ENCODE measurements at places on chromosomes 1 and 21.

DNA sequence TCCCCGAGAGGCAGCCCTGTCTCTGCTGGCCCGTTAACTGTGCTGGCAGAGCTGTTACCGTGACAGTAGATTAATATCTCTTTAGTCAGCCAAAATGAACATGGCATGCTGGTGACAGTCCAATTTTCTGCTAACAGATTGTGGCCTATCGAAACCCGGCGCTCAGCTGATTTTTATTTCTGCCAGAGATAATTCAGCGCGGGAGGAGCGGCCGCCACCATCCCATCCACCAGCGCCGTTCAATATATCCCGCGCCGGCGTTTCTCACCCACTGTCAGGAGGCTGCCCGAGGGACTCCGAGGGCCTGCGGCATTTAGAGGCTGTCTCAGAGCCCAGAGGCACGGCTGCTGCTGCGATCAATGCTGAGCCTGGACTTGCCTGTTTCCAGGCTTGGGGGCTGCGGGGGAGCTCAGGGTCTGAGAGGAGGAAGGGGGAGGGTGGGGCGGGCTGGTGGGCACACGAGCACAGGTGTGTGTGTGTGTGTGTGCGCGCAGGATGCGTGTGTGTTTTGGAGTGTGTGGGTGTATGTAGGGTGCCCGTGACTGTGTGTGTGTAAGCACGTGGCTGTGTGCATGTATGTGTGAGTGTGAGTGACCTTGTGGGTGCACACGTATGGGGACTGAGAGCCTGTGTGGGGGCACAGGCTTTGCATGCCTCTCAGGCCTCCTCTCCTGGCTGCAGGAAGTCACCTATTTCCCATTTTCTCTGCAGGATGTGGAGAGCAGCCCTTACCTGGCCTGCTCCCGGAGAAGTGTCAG lies 109.7 kb upstream of the ACTRT2 start:
- DNase-seq: no peak

GRCh38 chr1:196910215-196910614 lies 22.4 kb downstream of the CFHR4 start:
- DNase-seq: no peak

DNA sequence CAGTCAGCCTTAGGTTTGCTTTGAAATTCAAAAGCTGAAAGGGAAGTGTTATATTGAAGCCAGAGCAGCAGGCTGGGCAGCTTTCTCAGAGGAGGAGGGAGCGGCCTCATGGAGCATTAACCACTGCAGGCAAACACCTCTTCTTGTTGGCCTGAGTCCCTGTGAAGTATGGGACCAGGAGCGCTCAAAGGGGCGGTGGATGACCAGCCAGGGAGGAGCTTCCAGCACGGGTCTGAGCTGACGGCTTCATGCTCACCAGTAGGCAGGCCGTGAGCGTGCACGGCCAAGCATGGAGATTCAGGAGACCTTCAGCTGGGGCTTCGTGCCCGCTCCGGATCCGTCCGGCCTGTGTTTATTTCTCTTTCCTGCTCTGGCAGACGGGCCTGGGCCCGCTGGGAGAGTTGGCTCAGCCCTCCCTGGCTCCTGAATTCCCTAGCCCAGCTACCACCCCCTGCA lies 245.2 kb downstream of the TRABD2B start:
- no peak for DNase-seq

GRCh38 chr1:60877376-60877775 lies 205.0 kb upstream of the NFIA start:
- no peak for DNase-seq

GRCh38 chr1:63617450-63617849 lies 24.2 kb downstream of the PGM1 start:
- DNase-seq: no peak

DNA sequence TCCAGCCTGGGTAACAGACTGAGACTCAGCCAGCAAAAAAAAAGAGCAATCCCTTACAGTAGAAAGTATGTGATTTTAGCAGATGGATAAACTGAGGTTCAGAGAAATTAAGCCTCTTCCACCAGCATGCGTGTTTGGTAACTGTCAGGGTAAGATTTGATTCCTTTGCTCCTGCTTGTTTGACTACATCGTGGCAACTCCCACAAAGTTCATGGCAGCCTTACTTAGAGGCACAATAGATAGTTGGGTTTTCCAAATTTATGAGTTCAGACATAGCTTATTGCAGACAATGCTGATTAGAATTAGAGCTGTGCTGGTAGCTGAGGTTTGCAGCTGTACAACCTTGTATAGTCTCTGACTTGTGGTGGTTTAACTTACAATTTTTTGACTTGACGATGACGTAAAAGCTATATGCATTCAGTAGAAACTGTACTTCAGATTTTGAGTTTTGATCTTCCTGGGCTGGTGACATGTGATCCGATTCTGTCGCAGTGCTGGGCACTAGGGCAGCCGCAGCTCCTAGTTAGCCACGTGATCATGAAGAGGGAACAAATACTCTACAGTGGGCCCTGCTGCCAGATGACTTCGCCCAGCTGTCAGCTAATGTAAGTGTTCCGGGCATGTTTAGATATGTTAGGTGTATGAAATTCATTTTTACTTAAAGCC lies 167.8 kb downstream of the DHRS3 start:
- DNase-seq: no peak

DNA sequence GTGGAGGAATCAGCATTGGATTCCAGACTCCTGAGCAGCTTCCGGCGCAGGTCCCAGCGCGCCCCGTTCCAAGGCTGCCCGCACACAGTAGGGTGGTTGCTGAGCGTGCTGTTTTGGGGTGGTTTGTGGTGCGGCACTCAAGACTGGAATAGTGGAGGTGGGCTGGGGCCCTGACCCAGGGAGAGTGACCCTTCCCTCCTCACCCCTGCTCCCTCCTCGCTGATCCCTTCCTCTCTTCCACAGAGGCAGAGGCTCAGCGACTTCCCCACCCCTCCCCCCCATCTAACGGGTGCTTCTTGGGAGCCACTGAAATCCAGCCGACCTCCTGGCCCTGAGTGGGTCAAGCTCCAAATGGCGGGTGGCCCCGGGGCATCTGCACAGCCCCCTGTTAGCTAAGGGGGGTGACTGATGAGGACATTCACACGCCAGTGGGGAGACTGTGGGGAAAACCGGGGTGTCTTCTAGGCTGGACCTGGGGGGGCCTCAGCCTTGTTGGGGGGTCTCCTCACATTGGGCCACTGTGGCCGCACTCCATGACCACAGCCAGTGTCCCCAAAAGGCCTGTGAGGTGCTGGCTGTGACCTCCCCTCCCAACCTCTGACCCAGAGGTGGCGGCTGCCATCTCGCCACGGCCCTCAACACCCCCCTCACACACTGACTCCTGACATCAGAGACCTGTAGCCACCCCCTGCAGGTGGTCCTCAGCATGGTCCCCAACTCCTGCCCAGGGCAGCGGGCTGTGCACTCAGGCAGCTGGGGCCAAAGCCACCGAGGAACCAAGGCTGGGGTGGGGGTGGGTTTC lies 3.9 kb upstream of the HES4 start:
- DNase-seq: no peak

DNA sequence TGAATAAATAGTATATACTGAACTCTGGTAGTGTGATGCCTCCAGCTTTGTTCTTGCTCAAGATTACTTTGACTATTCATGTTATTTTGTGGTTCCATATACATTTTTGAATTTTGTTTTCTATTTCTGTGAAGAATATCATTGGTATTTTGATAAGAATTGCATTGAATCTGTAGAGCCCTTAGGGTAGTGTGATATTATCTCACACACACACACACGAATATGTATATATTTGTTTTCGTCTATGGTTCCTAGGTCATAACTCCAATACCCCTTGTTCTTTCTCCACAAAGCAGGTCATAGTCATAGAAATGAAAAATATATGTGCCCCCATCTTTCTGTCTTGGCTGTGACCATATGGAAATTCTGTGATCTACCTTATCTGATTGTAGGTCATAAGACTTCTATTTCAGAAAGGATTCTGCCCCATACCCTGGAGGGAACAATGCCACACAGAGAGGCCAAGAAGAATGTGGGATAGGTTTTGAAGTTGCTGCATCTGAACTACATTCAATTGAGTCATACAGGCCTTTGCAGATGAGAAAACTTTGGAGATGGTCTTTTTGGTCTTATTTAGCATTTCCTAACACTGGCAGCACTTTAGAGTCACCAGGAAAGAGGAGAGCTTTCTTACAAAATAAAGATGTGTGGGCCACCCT lies 32.0 kb upstream of the GBP5 start:
- DNase-seq: no peak

DNA sequence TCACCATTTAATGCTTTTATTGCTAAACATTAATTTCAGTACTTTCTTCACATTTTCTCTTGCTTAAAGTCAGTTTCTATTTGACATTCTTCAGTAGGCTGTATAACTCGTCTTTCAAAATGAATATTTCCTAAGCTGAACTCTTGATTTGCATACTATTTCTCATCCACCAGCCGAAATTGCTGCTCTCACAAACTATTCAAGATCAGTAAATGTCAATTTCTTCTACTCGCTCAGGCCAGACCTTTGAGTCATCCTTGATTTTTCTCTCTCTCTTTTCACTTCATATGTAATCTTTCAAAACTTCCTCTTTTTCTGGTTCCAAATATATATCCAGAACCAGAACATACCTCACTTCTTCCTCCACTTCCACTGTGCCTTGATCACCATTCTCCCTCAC lies 990.0 kb downstream of the KCNT2 start:
- no peak for DNase-seq

DNA sequence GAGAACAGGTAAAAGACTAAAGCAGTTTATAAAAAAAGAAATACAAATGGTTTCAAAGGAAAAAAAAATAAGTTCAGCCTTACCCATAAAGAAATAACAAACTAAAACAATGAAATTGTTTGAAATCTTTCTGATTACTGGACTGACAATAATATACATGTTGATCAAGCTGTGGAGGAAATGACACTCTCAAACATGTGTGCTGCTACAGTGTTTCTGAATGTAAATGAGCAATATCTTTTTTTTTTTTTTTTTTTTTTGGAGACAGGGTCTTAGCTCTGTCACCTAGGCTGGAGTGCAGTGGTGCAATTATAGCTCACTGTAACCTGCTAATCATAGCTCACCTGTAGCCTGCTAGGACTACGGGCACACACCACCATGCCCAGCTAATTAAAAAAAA lies 6.5 kb downstream of the EPS15 start:
- DNase-seq: no peak

GRCh38 chr1:178536329-178536728 lies 23.4 kb downstream of the TEX35 start:
- no peak for DNase-seq

DNA sequence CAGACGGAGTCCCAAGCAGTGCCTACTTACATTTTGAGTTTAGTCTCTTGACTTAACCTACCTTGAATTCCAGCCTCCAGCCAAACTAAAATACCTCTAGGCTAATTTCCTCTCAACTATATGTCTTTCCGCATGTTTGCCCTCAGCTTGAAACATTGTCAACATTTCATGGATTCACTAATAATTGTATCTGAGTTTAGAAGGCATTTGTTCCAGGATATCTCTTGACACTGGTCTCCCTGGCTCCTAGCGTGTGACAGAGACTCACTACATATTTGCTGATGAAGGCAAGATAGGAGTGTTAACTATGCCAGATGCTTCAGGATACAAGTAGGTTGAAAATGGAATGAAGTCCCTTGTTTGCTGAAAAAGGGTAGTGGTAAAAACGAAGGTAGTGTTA lies 136.1 kb downstream of the GREM2 start:
- DNase-seq: no peak

- DNase-seq: no peak
These were observed 72.3 kb upstream of the CSF3R start for GRCh38 chr1:36555041-36555440.

GRCh38 chr1:180151508-180151907 lies 3.2 kb upstream of the QSOX1 start:
- no peak for DNase-seq

- DNase-seq: no peak
These were observed 292.5 kb downstream of the NCAM2 start for GRCh38 chr21:21290751-21291150.

- DNase-seq: no peak
These were observed 2.0 kb upstream of the FAM131C start for GRCh38 chr1:16075337-16076030.

- no peak for DNase-seq
These were observed 1319.5 kb downstream of the BRINP3 start for GRCh38 chr1:189158155-189158554.

- no peak for DNase-seq
These were observed 35.5 kb downstream of the PLA2G4A start for GRCh38 chr1:186864296-186864695.

- DNase-seq: no peak
These were observed 136.2 kb downstream of the ZC3H11B start for GRCh38 chr1:219476716-219477115.
